ENCODE measurements at places on chromosomes 13 and 19.

DNA sequence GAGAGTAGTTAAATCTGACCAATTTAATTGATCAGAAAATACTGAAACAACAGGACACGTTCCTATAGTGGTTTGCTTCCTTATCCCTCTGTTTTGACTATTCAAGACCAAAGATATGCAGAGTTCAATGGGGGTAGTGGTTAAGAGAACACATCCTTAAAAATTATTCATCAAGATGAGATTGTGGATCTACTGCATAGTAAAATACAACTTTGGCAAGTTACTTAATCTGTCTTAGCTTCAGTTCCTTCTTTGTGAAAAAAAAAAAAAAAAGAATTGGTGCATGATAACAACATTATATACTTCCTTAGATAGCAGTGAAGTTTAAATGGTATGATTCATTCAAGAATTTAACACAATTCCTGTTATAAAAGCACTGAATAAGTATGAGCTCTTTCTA is 552.1 kb downstream of the DCT start:
- DNase-seq = no peak

DNA sequence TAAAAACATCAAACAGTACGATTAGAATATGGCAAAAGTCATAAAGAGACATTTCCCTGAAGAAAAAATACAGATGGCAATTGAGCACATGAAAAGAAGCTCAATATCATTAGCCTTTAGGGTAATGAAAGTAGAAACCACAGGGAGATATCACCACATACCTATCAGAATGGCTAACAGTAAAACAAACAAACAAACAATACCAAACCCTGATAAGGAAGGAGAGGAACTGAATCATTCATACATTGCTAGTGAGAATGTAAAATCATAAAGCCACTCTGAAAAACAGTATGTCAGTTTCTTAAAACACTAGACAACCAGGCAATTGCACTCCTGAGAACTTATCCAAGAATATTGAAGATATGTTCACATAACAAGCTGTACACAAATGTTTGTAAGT is 1342.5 kb upstream of the SLC10A2 start:
- DNase-seq = no peak

DNA sequence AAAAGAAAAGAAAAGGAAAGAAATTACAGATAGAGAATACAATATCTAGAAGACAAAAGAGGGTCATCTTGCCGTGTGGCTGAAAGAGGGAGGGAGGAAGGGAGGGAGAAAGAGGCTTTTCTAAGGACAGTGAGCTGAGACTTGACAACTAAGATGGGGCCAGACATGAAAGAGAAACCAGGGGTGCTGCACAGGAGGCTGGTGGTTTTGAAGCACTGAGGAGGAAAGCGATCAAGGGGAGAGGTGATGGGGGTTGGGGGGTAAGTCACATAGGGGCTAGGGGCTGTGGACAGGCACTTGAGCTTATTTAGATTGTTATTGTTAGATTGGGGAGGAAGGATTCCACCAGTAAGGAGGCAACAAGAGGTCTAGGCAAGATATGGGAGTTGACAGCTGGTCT is 17.3 kb downstream of the PNPLA6 start:
- no peak for DNase-seq

DNA sequence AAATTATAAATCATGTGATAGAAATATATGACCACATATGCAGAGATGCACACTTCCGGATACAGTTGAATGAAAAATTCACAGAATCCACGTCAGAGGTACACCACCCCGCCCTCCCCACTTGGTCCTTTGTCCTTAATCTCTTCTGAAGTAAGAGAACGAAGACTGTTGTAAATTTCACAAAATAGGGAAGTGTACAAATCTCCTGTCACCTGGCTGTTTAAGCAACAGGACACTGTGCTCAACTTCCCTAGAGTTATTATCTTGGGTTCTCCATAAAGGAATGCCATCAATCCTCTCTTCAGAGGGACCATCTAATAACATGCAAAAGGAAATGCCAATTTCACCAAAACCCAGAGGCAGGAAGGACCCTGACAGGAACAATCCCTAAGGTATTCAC is 10.5 kb upstream of the CEACAM6 start:
- DNase-seq = no peak

DNA sequence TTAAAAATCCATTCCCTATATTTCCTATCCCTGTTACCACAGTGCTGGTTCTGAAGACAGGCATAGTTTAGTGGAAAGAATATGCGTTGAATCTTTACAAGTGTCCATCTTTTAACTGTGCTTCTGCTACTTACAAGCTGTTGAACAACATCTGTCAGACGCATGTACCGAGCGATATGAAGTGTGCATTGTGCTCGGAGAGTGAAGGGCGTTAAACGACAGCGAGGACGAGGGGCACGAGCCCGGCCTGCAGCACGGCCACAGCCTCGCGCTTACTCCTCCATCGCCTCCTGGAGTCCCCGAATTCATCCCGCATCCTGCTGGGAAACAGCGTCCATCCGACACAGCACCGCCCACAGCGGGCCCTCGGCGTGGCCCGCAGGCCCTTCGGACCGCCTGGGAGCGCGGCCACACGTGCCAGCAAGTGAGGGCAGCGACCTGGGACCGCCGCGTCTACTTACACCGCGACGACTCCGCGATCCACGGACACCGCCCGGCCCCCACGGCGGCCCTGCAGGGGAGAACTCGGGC is 514 bp downstream of the PCID2 start:
- DNase-seq = no peak

- no peak for DNase-seq
Measured at GRCh38 chr13:24142886-24143285, 17.6 kb upstream of the SPATA13 start.

DNA sequence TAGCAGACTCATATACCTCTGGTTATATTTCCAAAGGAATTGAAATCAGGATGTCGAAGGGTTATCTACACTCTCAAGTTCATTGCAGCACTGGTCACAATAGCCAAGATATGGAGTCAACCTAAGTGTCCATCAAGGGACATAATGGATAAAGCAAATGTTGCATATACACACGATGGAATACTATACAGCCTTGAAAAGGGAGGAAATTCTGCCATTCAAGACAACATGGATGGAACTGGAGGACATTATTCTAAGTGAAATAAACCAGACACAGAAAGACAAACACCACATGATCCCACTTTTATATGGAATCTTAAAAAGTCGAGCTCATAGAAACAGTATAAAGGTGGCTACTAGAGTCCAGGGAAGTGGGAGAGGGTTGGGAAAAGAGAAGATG is 13.6 kb upstream of the ERCC1 start:
- DNase-seq = no peak

DNA sequence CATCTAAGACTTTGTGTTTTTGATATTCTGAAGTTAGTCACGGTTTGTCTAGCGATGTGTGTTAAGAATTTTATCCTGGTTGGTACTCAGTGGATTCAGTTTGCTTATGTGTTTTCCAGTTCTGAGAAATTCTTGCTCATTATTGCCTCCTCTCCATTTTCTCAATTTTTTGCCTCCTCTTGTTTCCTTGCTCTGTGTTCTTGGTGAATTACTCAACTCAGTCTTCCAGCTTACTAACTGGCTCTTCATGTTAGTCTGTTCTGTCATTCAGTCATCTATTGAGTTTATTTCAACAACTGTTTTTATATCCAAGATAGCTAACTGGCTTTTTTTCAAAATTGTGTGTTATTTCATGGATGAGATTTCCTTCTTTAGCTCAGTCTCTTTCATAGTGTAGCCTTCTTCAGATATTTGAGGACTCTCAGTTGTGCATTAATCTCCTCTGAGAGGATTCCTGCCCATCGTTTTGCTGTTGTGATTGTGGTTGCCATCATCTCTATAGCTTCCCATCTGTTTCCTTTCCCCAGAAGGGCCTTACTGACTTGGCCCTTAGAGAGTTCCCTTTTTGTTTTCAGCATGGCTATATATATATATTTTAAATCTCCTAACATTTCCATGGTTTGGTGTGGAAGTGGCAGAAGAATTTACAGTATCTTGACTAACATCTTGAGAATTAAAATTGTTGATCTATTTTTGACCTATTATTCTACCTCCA is 6.2 kb downstream of the SETDB2 start:
- DNase-seq = no peak

- DNase-seq = no peak
Measured at GRCh38 chr19:6392221-6393073, 517 bp downstream of the GTF2F1 start.

GRCh38 chr19:3336680-3337523 is 29.5 kb upstream of the NFIC start:
- DNase-seq = no peak

DNA sequence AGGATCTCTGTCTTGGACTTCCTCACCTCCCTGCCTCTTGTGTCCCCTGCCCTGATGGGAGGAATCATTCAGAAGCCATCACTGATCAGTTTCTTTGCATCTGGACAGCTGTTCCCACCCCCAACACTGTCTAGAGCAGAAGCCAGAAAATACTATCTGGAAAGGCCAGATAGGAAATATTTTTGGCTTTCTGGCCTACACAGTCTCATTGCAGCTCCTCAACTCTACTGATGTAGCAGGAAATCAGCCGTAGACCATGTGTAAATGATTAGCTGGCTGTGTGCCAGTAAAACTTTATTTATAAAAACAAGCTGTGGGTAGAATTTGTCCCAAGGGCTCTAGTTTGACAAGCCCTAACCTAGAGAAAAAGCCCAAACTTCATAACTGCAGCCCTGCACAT is 5.6 kb downstream of the SIGLEC7 start:
- no peak for DNase-seq

GRCh38 chr13:46822551-46822950 is 25.6 kb upstream of the ESD start:
- DNase-seq = no peak

DNA sequence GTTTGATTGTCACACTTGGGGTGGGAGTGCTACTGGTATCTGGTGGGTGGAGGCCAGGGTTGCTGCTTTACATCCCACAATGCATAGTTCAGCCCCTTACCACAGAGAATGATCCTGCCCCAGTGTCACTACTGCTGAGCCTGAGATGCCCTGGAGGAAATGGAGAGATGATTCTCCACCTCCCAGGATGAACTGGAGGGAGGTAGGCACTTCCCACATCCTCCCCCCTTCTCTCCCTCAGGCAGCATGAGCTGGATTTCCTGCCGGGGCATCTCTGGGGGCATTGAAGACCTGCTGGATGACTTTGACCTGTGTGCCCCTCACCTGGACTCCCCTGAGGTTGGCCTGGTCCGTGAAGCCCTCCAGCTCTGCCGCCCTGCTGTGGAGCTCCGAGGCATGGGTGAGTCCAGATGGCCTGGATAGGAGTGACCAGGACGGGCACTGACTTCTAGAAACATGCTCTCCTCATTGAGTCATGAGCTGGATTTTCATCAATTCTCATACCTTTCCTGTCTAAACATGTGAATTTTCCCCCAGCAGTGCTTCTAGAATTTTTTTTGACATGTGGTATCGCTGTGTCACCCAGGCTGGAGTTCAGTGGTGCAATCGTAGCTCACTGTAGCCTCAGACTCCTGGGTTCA is 45.3 kb downstream of the NWD1 start:
- DNase-seq = no peak

DNA sequence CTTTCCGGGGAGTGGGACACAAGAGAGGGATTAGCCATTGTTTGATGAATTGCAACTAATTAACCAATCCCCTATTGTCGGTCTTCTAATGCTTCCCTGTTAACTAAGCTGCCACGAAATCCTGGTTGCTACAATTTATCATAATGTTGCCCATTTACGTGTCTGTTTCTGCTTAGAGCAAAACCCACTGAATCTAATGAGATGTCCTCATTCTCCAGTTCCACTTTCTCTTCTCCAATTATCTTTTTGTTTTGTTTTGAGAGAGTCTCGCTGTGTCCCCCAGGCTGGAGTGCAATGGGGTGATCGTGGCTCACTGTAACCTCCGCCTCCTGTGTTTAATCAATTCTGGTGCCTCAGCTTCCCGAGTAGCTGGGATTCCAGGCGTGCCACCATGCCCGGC is 5.2 kb upstream of the DPP9 start:
- no peak for DNase-seq

DNA sequence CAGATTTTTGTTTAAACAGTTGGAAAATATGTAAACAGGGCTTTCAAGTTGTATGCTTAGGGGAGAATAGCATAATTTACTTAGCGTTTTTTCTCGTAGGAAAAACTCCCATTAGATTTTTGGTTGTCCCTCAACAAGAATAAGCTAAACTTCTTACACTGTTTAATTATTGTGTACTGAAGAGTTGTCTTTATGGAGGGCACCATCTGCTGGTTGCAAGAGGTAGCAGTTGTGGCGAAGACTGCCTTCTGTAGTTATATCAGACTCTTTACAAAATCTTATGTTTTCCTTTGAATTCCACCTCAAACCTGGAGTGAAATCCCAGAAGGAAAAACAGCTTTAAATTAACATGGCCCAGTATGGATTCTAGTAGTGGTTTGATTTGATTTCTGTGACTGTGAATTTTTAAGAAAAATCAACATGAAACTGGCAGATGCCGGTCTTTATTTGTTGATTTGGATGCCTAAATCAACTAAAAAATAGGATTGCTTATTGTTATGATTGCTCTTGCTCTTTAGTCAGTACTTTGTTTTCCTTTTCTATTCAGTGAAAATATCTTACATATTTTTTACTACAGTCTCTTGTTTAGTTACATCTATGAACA is 53.4 kb downstream of the PDS5B start:
- DNase-seq = peak; percentile 54

- no peak for DNase-seq
Measured at GRCh38 chr13:110957181-110957884, 42.5 kb upstream of the ANKRD10 start.

- no peak for DNase-seq
Measured at GRCh38 chr13:85031771-85032170, 767.4 kb downstream of the SLITRK6 start.

DNA sequence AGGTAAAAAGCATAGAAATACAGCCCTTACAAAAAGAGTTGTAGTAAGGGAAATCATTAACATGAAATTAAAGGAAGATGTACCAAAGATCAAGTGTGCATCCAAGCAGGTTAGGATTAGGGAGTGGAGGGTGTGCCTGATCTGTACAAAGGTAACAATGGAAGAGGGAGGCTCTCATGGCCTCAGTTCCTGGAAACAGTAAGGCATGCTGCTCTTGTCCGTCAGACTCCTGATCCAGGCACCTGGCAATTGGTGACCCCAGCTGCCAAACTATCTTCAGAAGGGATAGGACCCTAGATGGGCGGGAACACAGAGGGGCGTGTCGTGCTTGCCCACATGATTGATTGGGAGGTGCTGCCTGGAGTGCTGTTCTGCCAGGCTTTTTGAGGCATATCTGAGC is 4.5 kb downstream of the TEX26 start:
- no peak for DNase-seq

GRCh38 chr13:81563091-81563490 is 1222.2 kb upstream of the SPRY2 start:
- DNase-seq = no peak

- DNase-seq = peak; percentile 15
Measured at GRCh38 chr19:45125975-45126493, 33.1 kb downstream of the PPP1R37 start.

DNA sequence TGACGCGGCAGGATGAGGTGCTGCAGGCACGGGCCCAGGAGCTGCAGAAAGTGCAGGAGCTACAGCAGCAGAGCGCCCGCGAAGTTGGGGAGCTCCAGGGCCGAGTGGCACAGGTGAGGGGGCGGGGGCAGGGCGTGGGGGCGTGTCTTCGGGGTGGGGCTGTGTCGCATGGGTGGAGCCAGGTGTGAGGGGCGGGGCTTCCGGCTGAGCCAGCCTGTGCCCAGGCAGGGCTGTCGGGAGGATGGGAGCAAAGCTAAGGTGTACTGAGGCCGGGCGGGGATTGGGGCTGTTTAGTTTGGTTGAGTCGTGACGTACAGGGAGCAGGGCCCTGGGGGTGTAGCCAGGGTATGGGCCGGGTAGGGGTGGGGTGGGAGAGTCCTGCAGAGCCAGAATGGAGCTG is 62.3 kb downstream of the KCNC3 start:
- DNase-seq = no peak

- DNase-seq = no peak
Measured at GRCh38 chr13:26488236-26489003, 69.1 kb upstream of the WASF3 start.
